NCI-H1417 treated with DMSO at 0.1 percent for 48 hours (cell line): ENCODE measurements at places on chromosomes 5 and 9.

DNA sequence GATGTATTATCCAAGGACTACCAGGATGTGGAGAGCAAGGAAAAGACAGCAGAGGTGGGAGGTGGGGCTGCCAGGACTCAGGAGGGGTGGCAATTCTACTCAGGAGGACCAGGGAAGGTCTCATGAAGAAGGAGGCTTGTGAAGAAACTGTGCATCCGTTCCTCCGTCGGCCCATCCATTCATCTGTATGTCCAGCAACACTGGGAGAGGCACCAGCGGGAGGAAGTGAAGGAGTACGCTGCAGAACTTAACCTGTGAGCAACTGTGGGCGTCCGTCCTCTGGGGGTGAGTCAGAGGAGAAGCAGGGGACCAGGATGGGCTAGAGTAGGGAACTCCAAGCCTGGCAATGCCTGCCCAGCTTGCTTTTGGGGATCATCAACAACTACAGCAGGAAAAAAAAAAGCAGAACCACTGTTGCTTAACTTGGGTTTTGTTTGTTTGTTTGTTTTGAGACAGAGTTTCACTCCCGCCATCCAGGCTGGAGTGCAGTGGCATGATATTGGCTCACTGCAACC is 47.3 kb upstream of the NEURL1B start:
- DNase-seq, result no peak

GRCh38 chr5:59712836-59713497 is 180.6 kb downstream of the PDE4D start:
- DNase-seq, result no peak

DNA sequence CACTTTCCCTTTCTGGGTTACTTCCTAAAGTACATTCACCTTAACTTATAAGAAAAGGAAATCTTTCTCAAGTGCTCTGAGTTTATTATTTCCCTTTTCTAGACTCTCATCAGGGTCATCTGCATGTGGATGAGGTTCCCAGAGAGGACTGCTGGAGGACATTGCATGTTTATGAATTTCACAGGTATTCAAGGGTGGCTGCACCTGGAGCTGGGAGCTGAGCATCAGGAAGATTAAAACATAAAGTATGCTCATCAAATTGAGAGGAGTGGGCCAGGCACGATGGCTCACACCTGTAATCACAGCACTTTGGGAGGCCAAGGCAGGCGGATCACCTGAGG is 34.7 kb upstream of the PLIN2 start:
- no peak for DNase-seq

GRCh38 chr5:96529559-96529958 is 96.5 kb upstream of the PCSK1 start:
- no peak for DNase-seq

DNA sequence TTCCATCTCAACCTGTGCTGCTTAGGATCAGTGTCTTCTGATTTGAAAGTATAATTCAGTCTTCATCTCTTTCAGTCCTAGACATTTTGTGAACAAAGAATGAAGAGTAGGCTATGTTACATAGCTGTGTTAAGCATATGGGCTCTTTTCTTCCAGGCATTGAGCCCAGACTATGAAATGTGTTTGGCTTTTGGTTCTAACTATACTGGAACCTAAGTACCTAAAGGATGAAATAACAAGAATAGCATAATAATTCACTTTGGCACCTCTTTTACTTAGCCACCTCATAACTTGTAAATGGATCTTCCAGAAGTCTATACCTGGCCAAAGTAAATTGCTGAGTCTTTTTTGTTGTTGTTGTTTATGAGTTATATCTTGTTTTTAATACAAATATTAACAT is 71.4 kb downstream of the SLF1 start:
- DNase-seq, result no peak

- DNase-seq, result no peak
Measured at GRCh38 chr5:59955241-59955640, 61.7 kb upstream of the PDE4D start.

GRCh38 chr5:73236541-73237128 is 63.6 kb downstream of the TMEM174 start:
- DNase-seq, result no peak

DNA sequence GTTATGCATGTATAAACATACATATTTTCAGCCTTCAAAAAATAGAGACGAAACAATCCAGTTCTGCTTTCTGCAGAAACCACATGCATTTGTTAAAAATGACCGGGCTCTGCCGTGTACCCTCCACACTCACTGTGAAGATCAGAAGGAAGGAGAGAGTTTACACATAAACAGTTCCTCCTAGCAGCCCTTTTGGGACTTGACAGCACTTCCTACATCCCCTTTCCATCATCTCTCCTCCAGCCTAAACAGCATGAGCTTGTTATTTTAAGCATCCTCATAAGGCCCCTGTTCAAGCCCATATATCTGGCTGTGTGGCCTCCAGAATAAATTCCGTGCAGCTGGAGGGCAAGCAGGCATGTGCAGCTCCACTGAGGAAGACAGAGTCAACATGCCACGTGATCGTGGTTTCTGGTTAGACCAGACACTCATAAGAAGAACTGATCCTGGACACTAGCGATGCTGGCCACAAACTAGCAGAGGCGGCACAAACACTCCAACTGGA is 42.2 kb downstream of the NIPAL4 start:
- DNase-seq, result no peak

GRCh38 chr5:35852084-35852734 is 4.5 kb upstream of the IL7R start:
- no peak for DNase-seq

GRCh38 chr5:17405976-17406375 is 92.1 kb upstream of the TAF11L2 start:
- DNase-seq, result no peak

DNA sequence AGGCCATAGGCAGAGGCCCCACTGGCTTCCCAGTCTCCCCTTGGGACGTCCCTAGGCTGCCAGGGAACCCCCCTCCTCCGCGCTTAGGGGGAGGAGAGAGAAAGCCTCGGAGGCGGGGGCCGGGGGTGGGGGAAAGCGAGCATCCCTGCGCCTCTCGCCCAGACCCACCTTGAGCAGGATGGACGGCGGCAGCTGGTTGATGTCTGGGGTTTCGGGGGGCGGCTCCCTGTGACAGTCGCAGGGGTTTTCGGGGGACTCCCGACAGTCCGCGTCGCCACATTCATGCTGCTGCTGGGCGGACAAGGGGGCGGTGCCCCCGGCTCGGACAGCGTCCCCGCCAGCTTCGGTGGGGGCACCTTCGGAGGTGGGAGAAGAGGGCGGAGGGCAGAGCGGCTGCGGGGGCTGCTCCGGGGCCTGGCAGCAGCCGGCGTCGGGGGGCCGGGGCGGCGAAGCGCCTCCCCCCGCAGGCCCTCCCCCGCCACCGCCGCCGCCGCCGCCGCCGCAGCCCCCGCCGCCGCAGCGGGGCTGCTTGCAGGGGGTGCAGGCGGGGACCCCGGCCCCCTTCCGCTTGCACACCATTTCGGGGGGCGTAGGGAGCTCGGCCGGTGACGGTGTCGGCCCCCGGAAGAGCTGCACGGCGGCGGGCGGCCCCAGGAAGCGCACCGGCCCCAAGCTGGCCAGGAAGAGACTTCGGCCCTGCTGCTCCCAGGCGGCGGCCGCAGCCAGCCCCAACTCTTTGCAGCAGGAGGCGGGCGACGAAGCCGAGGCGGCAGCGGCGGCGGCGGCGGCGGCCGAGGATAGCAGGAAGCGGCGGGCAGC is 1.2 kb downstream of the FBXL17 start:
- DNase-seq, result no peak

DNA sequence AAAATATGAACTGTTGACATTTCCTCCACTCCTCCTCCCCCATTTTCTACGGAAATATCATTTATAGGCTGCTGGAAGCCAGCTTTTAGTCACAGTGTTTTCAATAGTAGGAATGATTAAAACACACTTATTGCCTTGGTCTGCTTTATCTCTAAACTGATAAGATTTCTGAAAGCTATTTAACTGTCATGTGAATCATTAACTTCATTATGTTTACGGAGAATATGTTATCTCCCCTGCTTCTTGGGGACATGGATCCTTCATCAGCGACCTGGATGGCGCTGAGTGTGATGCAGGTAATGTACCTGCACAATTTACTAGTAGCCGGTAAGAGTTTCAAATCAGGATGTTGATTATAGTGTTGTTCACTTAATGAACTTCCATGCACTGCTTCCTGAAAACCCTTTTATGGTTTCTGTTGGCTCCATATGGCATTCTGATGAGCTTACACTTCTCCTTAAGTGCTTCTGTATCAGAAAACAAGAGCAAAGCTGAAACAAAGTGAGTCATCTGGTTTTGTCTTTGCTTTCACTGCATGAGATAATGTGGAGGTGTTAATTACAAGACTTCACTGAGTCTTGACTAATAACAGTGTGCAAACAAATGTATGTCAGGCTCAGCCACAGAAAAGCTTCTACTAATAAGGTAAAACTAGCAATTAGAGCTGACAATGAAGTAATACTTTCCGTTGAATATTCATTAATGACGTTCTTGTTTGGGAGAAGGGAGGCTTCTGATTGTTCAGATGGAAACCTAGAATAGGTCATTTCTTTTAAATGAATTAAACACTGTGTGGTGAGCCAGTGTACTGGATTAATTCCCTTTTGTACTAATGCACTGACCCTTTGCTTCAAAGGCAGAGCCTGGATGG is 162.4 kb upstream of the ZNF608 start:
- DNase-seq, result peak; percentile 74

- DNase-seq, result no peak
Measured at GRCh38 chr5:79842006-79842881, 148.8 kb downstream of the MTX3 start.

GRCh38 chr5:140293091-140293848 is 9.6 kb downstream of the PFDN1 start:
- no peak for DNase-seq

- no peak for DNase-seq
Measured at GRCh38 chr5:133499895-133500294, 112.4 kb downstream of the FSTL4 start.

DNA sequence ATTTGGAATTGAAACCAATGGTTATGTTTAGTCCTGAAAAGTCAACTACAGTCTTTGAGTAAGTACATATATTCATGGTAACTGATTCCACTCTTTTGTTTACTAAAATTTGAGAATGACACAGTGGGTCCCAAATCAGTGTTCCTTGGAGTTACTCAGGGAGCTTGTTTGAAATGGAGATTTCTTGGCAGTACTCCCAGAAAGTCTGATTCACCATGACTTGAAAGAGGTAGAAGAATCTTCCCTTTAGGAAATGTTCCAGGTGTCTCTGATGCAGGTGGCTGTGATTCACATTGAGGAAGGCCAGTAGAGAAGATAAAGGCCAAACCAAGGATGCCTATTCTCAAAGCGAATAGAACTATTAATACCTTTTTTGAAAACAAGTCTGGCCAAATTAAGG is 1078.3 kb downstream of the CDH12 start:
- no peak for DNase-seq

- DNase-seq, result no peak
Measured at GRCh38 chr5:137730336-137730735, 5.6 kb downstream of the KLHL3 start.
